ENCODE measurements at places on chromosomes 7 and 10.

DNA sequence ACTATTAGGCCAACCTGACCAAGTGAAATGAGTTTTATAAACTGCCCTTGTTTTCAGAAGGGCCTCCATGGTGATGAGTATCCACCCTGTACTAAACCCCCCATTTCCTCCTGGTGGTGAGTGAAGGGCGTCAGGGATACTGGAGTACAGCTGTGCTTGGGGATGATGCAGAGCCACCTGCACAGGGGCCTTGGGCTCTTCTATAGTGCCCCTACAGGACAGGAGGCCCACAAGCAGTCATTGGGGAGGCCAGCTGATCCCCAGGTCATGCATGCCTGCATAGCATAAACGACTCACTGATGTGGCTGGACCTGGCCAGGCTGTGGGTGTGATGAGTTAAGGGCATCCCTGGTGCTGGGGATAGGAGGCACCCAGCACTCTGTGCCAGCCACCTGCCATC, 114.1 kb upstream of the CELF2 start:
- DNase-seq, result no peak

DNA sequence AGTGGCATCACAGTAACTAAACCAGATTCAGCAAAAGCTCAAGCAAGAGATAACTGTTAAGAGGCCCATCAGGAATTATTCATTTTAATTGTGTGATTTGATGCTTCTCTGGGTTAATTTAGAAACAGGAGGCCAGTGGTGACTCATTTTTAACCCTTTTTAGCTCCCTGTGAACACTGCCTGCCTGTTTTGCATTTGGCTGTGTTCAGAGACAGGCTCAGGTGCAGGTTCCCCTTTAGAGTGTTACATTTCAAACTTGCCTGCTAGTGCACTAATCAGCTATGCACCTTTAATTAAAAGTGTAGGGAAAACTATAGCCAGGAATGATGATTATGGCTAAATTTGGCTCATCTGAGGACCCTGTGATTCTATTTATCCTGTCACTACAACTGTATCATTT, 6.5 kb downstream of the STAMBPL1 start:
- no peak for DNase-seq

GRCh38 chr7:102024769-102025391, 207.5 kb downstream of the CUX1 start:
- DNase-seq, result no peak

- DNase-seq, result no peak
Measured at GRCh38 chr10:114432566-114433093, 28.3 kb upstream of the AFAP1L2 start.

DNA sequence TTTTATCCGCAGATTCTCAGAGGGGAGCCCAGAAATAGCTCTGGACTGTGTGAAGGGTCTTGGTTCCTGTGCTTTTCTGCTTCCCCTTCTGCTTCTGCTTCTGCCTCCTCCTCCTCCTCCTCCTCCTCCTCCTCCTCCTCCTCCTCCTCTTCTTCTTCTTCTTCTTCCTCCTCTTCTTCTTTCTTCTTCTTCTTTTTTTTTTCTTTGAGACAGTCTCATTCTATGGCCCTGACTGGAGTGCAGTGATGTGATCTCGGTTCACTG, 11.6 kb downstream of the PDZD7 start:
- DNase-seq, result no peak

GRCh38 chr7:131109759-131110296, 217.8 kb upstream of the MKLN1 start:
- DNase-seq, result peak; percentile 62

DNA sequence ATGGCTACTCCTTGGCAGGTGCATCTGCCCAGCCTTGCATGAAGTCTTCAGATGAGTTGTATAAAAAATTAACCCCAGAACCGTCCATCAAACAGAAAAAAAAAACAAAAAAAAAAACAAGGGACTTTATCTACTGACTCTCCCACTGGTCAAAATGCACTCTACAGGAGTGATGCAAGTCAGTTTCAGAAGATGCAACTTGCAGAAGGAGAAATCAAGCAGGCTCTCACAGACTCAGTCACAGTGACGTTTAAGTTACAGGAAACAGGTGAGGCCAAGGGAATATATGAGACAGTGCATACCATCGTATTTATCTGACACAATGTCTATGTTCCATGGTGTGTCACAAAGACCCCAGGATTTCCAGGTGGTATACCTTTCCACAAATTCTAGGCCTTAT, 17.5 kb upstream of the PRPS1L1 start:
- DNase-seq, result no peak

GRCh38 chr7:16708511-16708910, 45.0 kb upstream of the TSPAN13 start:
- no peak for DNase-seq

GRCh38 chr7:83456413-83456812, 192.5 kb downstream of the SEMA3E start:
- DNase-seq, result no peak

DNA sequence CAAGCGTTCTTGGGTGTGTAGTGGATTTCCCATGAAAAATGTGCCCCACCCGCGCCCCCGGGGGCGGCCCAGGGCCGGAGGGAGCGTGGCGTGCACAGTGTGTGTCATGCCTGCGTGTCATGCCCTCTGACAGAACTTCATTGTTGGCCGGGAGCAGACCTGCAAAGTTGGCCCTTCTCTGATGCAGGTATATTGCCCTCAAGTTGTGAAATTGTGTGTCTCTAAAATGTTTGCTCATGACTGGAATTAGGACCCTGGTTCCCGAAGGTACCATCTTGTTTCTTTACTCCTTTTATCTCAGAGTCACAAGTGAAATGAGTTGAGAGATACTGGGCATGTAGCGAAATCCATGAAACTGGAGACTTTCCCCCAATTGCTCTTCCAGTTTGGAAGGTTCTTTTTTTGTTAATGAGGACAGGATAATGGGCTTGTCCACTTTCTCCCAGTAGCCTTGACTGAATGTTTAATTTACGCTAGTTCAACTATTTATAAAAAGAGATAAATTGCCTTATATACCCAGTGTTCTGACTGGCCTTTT, 26.2 kb downstream of the ADK start:
- peak; percentile 17 for DNase-seq

GRCh38 chr10:59127991-59128390, 48.5 kb upstream of the PHYHIPL start:
- DNase-seq, result no peak

DNA sequence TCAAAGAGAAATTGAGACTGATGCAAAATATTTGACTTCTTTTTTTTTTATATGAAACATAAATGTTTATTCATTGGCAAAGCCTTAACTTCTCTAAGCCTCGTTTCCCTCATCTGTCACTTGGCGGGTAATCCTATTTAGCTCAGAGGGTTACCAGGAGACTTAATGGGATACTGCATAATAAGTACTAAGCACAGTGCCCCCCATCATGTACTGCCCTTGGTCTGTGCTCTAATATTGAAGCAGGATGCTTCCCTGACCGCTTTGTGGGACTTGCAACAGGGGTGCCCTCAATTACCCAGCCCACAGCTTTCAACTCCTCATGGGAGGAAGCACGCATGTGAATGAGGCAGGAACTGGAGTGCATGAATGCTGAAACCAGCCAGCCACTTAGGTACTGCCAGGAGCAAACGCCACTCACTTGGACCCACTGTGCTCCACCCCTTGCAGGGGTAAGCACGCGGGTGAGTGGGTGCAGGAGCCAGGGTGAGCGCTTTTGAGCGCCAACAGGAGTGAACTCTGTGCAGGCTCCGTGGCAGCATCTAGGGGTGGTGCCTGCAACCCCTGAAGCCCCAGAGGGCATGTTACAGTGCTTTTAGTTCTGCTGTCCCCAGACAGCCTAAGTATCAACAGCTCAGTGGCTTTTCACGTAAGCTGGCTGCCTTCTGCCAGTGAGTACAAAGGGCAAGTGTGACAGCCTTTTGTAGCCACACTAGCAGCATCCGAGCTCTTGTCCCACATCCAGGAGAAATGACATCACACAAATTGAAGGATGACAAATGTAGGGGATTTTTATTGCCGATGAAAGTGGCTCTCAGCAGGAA, 209.8 kb upstream of the C7orf33 start:
- DNase-seq, result no peak
